ENCODE measurements at places on chromosomes 2 and 18.

- no peak for DNase-seq
Observed at GRCh38 chr2:234403074-234403473, 93.8 kb downstream of the ARL4C start.

DNA sequence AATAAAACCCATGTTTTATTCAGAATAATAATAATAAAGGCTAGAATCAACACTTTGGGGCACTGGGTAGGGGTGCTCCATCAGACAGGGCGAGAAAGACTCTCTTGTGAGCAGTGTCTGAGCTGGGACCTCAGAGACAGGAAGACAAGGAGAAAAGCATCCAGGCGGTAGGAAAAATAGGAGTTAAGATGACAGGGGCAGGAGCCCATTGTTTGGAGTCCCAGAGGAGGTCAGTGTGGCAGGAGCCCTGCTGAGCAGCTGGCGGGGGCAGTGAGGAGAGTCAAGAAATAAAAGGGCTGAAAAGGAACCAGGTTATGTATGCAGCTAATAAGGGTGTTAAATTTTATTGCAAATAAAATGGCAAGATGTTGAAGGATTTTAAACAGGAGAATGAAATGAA lies 457.4 kb downstream of the FBXO15 start:
- DNase-seq: no peak

DNA sequence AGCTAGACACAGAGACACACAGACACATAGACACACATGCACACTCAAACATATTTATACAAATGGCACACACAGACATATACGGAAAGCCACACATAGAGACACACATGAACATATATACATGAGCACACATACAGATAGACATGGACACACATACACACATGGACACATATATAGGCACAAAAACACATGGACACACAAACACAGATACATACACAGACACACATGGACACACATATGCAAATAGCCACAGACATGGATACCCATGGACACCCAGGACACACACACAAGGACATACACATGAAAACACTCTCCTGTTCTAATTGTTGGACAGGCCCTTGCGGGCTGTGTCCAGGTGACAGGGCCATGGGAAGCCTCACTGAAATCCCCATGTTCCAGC lies 160.1 kb downstream of the IRS1 start:
- no peak for DNase-seq

DNA sequence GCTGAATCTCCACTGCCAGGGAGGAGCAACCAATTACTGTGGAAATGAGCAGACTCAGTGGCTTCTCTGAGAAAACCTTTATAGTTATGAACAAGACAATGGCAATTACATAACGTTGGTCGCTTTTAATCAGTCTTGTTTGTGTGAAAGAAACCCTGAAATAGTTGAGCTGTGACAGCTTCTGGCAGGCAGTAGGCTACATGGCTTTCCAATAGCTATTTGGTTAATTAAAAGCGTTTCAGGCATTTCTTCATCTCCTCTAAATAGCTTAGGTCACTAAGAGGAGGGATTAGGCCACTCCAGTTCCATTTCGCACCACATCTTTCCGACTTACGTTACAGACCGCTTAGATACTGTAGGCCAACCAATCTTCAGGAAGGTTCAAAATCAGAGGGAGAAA lies 794.4 kb upstream of the ID2 start:
- DNase-seq: no peak

DNA sequence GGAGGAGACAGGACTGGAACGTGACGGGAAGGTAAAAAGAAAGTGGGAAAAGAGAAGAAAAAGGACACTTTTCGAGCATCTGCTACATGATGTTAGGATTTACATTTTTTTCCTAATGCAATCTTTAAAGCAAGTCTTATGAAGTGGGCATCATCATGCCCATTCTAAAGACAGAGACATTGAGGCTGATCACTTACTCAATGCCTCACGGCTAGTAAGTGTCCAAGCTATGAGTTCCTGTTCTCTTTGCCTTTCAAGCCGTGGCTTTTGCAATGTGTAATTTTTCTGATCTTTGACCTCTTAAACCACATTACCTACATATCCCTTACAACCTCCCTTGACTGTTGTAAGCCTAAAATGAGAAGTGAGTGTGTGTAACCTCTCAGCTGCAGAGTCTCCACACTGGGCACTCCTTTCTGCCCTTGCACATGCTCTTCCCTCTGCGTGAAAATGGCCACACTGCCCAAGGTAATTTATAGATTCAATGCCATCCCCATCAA lies 649.2 kb downstream of the RNF144A start:
- no peak for DNase-seq

DNA sequence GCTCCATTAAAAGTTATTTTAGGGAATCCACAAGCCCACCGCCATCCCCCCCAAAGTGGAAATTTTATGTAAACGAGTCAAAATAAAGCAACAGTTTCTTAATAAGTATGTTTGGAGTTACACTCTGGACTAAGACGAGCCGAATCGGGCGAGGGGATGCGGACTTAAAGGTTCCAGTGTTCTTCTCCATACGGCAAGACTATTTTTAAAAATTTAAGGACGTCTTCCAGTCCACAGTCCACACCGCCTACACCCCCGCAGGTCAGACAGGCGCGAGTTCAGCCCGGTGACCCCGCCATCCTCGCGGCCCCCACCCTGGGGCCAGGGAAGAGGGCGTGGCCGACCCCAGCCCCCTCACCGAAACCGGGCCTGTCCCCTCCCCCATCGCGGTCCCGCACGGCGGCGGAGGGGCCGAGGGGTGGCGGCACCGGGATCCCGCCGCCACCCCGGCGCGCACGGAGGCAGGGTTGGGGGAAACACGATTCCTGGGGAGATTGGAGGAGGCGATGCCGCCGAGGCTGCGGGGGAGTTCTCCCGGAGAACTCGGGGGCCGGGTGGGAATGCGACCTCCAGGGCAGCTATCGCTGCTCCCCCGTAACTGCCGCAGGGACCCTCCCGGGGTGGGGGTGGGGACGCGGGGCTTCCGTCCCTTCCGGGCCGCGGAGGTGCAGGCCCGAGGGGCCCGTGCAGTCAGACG lies 24.5 kb upstream of the SMAD7 start:
- no peak for DNase-seq

- DNase-seq: peak; percentile 10
Observed at GRCh38 chr2:241774419-241775222, 2.0 kb upstream of the GAL3ST2 start.

DNA sequence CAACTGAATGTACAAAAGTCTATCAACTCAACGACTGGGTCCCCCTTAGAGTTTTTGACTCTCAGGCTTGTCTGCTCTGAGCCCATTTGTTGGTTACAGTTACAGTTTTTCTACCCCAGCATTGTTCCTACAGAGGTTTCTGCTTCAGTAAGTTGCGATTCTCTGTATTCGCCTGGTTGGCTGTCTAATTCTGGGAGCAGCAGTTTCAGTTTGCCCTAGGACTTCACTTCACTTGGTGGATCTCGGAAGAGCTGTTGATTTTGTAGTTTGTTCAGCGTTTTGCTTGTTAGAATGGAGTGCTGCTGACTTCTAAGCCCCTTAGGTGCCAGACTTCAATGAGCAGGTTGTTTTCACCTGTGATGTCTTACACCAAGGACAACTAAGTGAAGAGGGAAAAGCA lies 296.5 kb upstream of the EPAS1 start:
- DNase-seq: no peak

GRCh38 chr2:100852999-100853908 lies 33.3 kb downstream of the NPAS2 start:
- DNase-seq: no peak

- no peak for DNase-seq
Observed at GRCh38 chr18:79954791-79955190, 3.3 kb upstream of the SLC66A2 start.

DNA sequence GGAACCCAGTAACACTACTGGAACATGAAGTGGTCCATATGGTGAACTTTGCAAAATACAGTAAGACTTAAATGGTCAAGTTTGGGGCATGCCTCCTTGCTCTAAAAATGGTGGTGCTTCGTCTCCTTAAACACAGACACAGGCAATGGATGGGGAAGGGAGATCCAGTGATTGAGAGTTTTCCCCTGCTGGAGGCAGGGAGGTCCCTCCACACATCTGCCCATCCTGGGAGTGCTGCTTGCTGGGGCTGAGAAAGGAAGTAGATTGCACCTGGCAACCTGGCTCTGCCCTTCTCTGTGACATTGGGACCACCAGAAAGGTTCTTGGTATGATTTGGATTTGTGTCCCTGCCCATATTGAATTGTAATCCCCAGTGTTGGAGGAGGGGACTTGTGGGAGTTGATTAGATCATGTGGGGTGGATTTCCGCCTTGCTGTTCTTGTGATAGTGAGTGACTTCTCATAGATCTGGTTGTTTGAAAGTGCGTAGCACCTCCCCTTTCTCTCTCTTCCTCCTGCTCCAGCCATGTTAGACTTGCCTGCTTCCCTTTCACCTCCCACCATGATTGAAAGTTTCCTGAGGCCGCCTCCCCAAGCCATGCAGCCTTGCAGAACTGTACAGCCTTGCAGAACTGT lies 35.4 kb upstream of the SKOR2 start:
- no peak for DNase-seq

- no peak for DNase-seq
Observed at GRCh38 chr18:15165048-15165447, 417.1 kb downstream of the ANKRD30B start.

- DNase-seq: no peak
Observed at GRCh38 chr2:31337197-31337596, 77.3 kb downstream of the XDH start.

- DNase-seq: no peak
Observed at GRCh38 chr2:232235716-232236115, 142.8 kb upstream of the ALPP start.

- no peak for DNase-seq
Observed at GRCh38 chr18:78995740-78996395, 16.2 kb downstream of the SALL3 start.

GRCh38 chr2:232875256-232876121 lies 5.4 kb downstream of the SNORC start:
- peak; percentile 53 for DNase-seq

GRCh38 chr2:231290321-231291015 lies 92.0 kb downstream of the ARMC9 start:
- DNase-seq: no peak

GRCh38 chr2:211760103-211760502 lies 778.5 kb downstream of the ERBB4 start:
- no peak for DNase-seq

DNA sequence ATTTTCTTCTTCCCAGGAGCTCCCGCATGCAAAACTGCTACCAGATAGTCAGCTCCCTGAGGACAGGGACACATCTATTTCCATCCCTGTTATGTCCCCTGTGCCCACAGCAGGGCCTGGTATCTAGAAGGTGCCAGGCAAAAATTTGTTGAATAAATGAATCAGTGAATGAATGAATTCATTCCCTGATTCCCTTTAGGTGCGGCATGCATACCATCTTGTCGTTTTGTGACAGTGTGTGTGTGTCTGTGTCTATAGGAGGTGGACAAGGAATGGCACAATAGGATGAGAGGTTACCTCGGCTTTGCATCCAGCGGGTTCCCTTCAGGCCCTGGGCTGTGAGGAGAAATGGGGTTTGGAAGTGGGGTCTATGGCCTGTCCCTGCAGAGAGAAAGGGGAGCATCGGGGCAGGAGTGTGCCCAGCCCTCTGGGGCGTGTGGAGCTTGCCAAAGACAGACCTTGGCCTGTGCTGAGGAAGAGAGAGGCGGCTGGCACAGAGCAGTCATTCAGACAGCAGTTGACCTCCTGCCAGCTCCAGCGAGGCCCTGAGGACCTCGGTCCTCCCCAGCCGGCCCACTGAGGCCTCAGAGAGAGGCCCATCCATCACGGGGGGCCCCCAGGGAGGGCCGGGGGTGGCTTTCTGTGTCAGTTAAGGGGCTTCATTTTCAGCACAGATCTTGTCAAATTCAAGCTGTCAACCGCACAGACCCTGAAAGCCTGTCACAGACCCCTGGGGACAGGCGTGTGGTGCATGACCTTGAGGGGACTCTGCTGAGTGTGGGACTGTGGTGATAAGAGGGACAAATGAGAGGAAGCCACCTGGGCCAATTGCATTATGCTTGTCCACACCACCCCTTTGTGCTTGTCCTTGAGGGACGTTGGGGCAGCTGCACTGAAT lies 125.9 kb upstream of the CXCR4 start:
- DNase-seq: no peak

DNA sequence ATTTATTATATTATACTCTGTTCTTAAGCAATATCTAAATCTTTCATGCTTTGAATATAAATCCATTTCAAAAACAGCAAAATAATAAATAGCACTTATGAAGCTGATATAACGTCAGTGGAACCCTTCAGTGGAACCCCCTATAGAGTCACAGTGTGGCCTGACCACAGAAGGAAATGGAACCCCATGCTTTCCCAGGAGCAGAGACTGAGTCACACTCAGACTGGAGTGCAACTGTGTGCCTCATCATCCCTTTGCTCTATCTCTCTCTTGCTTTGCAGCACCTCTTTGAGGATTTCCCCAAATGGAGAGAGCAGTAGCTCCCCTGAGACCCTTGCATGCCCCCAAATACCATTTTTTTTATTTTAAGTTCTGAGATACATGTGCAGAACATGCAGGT lies 13.1 kb downstream of the NXPH2 start:
- DNase-seq: no peak

DNA sequence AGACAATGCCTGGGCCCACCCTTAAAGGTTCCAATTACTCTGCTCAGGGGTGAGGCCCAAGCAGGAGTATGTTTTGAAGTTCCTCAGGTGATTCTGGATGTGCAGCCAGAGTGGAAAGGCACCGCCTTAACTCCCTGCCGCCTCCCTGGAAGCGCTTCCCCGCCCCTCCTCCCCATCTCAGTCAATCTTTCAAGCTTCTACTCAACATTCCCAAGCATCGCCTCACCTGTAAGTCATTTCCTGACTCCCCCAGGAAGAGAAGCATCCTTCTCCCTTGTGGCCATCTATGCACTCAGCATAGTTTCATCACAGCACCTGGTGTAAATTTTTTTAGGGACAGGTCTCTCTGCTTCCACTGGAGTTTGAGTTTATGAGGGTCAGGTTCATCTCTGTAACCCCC lies 67.5 kb downstream of the MYL12B start:
- no peak for DNase-seq

GRCh38 chr18:79888016-79888415 lies 63.4 kb downstream of the SLC66A2 start:
- no peak for DNase-seq

GRCh38 chr2:26088038-26088643 lies 54.3 kb downstream of the RAB10 start:
- peak; percentile 48 for DNase-seq

GRCh38 chr18:49082714-49083688 lies 132.2 kb upstream of the SMAD7 start:
- no peak for DNase-seq

GRCh38 chr2:224882291-224883171 lies 159.7 kb downstream of the DOCK10 start:
- no peak for DNase-seq

DNA sequence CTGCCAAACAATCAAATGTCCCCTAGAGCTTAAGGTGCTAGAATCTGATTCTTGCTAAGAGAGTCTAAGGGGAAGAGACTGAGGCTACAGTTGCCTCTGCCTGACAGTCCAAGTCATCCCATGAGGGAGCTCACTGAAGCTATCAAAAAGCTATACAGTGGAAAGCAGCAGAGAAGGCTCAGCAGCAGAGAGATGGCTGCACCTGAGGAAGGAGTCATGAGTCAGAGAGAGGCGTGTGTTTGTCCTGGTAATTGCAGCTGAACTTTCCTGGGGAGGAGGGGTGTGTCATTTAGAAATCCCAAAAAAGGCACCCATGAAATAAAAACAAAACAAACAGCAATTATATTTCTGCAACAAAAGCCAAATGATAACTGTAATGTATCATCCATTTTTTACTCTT lies 305.2 kb upstream of the UBE2E3 start:
- DNase-seq: no peak

Data from HAP-1 (cell line).